ENCODE measurements at places on chromosomes 6 and 20. TPM values are rescaled to one million over a fixed set of nuclear protein-coding genes. Genes with fewer than 3 reads are reported as not detected.

The DNAH8 gene
- not detected for total RNA-seq

The SLA2 gene
- total RNA-seq, result not detected

The FILIP1 gene
- total RNA-seq, result 10.8 TPM

The C6orf141 gene
- 55.0 TPM for total RNA-seq

The EPHA7 gene
- 0.13 TPM for total RNA-seq

The CGA gene
- total RNA-seq, result not detected

The C4B gene
- 0.97 TPM for total RNA-seq

The MYB gene
- total RNA-seq, result not detected

The BPIFB4 gene
- total RNA-seq, result not detected

The HLA-DQB2 gene
- not detected for total RNA-seq

The CCN5 gene
- not detected for total RNA-seq

The PAX1 gene
- total RNA-seq, result not detected

The CAGE1 gene
- under 0.01 TPM for total RNA-seq

The GCNT2 gene
- 6.3 TPM for total RNA-seq

The FLRT3 gene
- total RNA-seq, result 0.50 TPM

The C6orf163 gene
- 1.3 TPM for total RNA-seq

The PLCB1 gene
- total RNA-seq, result 33.4 TPM

The ULBP3 gene
- 5.3 TPM for total RNA-seq

The MAFB gene
- 3.4 TPM for total RNA-seq

The FOXF2 gene
- total RNA-seq, result not detected

The TUBB2B gene
- 3.4 TPM for total RNA-seq

The PCSK2 gene
- total RNA-seq, result not detected

The SLC26A8 gene
- not detected for total RNA-seq

The NKAIN4 gene
- not detected for total RNA-seq

The ADGB gene
- total RNA-seq, result not detected

The TCF21 gene
- not detected for total RNA-seq

The DDO gene
- total RNA-seq, result 0.16 TPM

The CALHM5 gene
- total RNA-seq, result 12.6 TPM

The C20orf96 gene
- 4.2 TPM for total RNA-seq

The PERP gene
- total RNA-seq, result 13.1 TPM

The C6orf132 gene
- 0.06 TPM for total RNA-seq

The CST4 gene
- not detected for total RNA-seq

The VGLL2 gene
- total RNA-seq, result not detected

The GUCA1A gene
- total RNA-seq, result not detected

The FAM184A gene
- total RNA-seq, result 0.38 TPM

The DSP gene
- 59.2 TPM for total RNA-seq

The SLCO4A1 gene
- 5.0 TPM for total RNA-seq

The SYTL3 gene
- 1.5 TPM for total RNA-seq

The MCCD1 gene
- total RNA-seq, result not detected

The LY6G5C gene
- total RNA-seq, result 1.8 TPM

The EYA4 gene
- not detected for total RNA-seq

The SERPINB6 gene
- total RNA-seq, result 114 TPM

The CD109 gene
- total RNA-seq, result 28.7 TPM

The TBCC gene
- total RNA-seq, result 32.5 TPM

The BPIFB2 gene
- not detected for total RNA-seq
